Activated naive CD4-positive, alpha-beta T cell treated with anti-CD3 and anti-CD28 coated beads for 36 hours (primary cell): ENCODE measurements at places on chromosomes 5 and 9. TPM values are rescaled to one million over a fixed set of nuclear protein-coding genes. Genes with fewer than 3 reads are reported as not detected.

Gene CNTNAP3B
- not detected for total RNA-seq

Gene TEX53
- not detected for total RNA-seq

Gene SLC25A2
- total RNA-seq, result not detected

Gene PDE8B
- 0.14 TPM for total RNA-seq

Gene PCDHGA5
- not detected for total RNA-seq

Gene FGF18
- not detected for total RNA-seq

Gene SPATA31C1
- not detected for total RNA-seq

Gene MPDZ
- total RNA-seq, result not detected

Gene CCNI2
- 2.5 TPM for total RNA-seq

Gene ITK
- total RNA-seq, result 340 TPM

Gene CARD9
- 0.22 TPM for total RNA-seq

Gene NRG2
- not detected for total RNA-seq

Gene SPAG8
- total RNA-seq, result 0.95 TPM

Gene PCDHGA12
- not detected for total RNA-seq

Gene MOB3B
- 3.0 TPM for total RNA-seq

Gene MORN5
- not detected for total RNA-seq

Gene PLPP7
- total RNA-seq, result 0.26 TPM

Gene INSYN2B
- not detected for total RNA-seq

Gene CTSV
- total RNA-seq, result 0.95 TPM

Gene GABRA6
- total RNA-seq, result not detected

Gene STPG3
- total RNA-seq, result not detected

Gene ALDOB
- not detected for total RNA-seq

Gene PCDHGB1
- total RNA-seq, result not detected

Gene FYB1
- total RNA-seq, result 129 TPM

Gene TMEM232
- total RNA-seq, result 0.31 TPM

Gene FOXD4L5
- total RNA-seq, result not detected

Gene WDR5
- 39.4 TPM for total RNA-seq

Gene ARHGEF39
- 28.9 TPM for total RNA-seq

Gene SHROOM1
- total RNA-seq, result 0.64 TPM

Gene ENTREP1
- not detected for total RNA-seq

Gene NR2F1
- total RNA-seq, result not detected

Gene TAF9
- 79.1 TPM for total RNA-seq

Gene CCL28
- total RNA-seq, result 5.4 TPM

Gene CDKN2B-AS1
- not detected for total RNA-seq

Gene LRRC19
- not detected for total RNA-seq

Gene CDO1
- 0.57 TPM for total RNA-seq

Gene ADAMTSL2
- total RNA-seq, result 0.14 TPM

Gene AGXT2
- not detected for total RNA-seq

Gene SGCD
- not detected for total RNA-seq

Gene SV2C
- total RNA-seq, result not detected

Gene HAND1
- not detected for total RNA-seq

Gene DMRT1
- not detected for total RNA-seq

Gene NUTM2G
- total RNA-seq, result not detected

Gene GARIN3
- total RNA-seq, result 3.6 TPM
